ENCODE measurements at places on chromosomes 12 and 14. TPM values are rescaled to one million over a fixed set of nuclear protein-coding genes. Genes with fewer than 3 reads are reported as not detected.

The FOXG1 gene
- not detected for total RNA-seq

GRCh38 chr12:28390206-28390605 lies 199.9 kb downstream of the CCDC91 start:
- H3K4me3 ChIP-seq = no peak overlapping the region
- H3K27ac ChIP-seq = no peak overlapping the region
- peaks cover 6% of the 10 kb centered on the region for H3K36me3 ChIP-seq
- DNase-seq = no peak
- H3K27me3 ChIP-seq = no peaks in the 10 kb centered on the region
- no peaks in the 10 kb centered on the region for H3K4me1 ChIP-seq

GRCh38 chr12:44184499-44185206 lies 348.8 kb downstream of the TMEM117 start:
- no peak overlapping the region for H3K4me3 ChIP-seq
- DNase-seq = no peak
- no peaks in the 10 kb centered on the region for H3K4me1 ChIP-seq

GRCh38 chr14:28381656-28382055 lies 384.9 kb upstream of the FOXG1 start:
- H3K27me3 ChIP-seq = no peaks in the 10 kb centered on the region
- no peak overlapping the region for H3K27ac ChIP-seq
- H3K36me3 ChIP-seq = no peaks in the 10 kb centered on the region
- no peaks in the 10 kb centered on the region for H3K4me1 ChIP-seq

GRCh38 chr12:50019524-50019923 lies 5.8 kb downstream of the RACGAP1 start:
- H3K27ac ChIP-seq = no peak overlapping the region
- H3K4me3 ChIP-seq = no peak overlapping the region
- no peaks in the 10 kb centered on the region for H3K36me3 ChIP-seq

The PRPH gene
- total RNA-seq = not detected

GRCh38 chr12:52255926-52256583 lies 18.4 kb upstream of the KRT86 start:
- no peak overlapping the region for H3K4me3 ChIP-seq
- H3K4me1 ChIP-seq = no peaks in the 10 kb centered on the region
- no peaks in the 10 kb centered on the region for H3K36me3 ChIP-seq
- no peak for DNase-seq
- H3K27me3 ChIP-seq = peaks cover 34% of the 10 kb centered on the region
